Left renal pelvis (tissue), 4 donors: ENCODE measurements at places on chromosomes 16 and 17.

- DNase-seq, result no peak
These were observed 27.8 kb downstream of the NUP88 start for GRCh38 chr17:5391678-5392077.

- DNase-seq, result no peak
These were observed 20.1 kb upstream of the KRT19 start for GRCh38 chr17:41547921-41548843.

DNA sequence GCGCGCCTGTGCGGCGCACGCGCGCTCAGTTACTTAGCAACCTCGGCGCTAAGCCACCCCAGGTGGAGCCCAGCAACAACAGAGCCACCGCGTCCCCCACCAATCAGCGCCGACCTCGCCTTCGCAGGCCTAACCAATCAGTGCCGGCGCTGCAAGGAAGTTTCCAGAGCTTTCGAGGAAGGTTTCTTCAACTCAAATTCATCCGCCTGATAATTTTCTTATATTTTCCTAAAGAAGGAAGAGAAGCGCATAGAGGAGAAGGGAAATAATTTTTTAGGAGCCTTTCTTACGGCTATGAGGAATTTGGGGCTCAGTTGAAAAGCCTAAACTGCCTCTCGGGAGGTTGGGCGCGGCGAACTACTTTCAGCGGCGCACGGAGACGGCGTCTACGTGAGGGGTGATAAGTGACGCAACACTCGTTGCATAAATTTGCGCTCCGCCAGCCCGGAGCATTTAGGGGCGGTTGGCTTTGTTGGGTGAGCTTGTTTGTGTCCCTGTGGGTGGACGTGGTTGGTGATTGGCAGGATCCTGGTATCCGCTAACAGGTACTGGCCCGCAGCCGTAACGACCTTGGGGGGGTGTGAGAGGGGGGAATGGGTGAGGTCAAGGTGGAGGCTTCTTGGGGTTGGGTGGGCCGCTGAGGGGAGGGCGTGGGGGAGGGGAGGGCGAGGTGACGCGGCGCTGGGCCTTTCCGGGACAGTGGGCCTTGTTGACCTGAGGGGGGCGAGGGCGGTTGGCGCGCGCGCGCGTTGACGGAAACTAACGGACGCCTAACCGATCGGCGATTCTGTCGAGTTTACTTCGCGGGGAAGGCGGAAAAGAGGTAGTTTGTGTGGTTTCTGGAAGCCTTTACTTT is at the start of gene UBB:
Gene UBB (plus strand): TSS at position 452 of the 856 bp plus-strand sequence. CDS start 817 bp downstream, outside the sequence.
- peak; percentile 94 for DNase-seq

DNA sequence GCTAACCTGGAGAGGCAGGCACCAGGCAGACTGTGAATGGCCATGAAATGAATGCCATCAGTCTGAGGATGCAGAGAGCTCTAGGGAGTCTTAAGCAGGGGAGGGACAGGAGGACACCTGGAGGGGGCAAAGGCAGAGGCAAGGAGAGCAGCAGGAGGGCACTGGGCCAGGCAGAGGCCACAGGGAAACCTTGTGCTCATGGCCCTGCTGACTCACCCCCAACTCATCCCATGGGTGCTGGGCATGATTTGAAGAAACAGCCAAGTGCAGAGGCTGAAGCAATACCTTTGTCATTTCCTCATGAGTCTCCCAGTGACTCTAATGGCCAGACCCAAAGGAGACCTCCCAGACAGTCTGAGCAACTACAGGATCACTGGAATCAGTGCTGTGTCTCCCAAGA is 141.4 kb downstream of the TMEM132E start:
- no peak for DNase-seq

- no peak for DNase-seq
These were observed 67.3 kb downstream of the MYH10 start for GRCh38 chr17:8563024-8563776.

GRCh38 chr17:9052921-9053320 is 31.6 kb downstream of the NTN1 start:
- DNase-seq, result no peak

DNA sequence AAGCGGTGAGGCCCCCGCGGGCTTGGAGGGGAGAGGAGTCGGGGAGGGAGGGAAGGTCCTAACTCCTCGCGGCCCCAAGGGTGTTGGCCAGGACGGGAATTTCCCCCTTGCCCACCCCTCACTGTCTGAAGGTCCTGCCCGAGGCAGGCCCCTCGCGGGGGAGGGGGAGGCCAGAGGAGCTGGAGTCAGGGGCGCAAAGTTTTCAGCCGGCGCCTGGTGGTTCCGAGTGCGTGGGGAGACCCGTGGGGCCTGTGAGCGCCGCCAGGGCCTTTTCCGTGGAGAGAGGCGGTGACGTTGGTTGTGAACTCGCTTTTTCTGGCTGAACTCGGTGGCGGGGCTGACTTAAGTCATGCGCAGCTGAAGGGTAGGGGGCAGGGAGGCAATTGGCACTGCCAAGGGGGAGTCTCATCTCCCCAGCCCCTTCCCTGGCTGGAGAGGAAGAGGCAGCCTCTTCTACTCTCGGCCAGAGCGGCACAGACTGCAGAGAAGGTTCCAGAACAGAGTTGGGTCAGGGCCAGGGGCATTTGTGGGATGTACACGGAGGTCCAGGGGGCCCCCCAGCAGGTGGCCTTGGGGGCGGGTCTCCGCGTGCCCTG is 1.5 kb downstream of the CACNA1H start:
- no peak for DNase-seq

DNA sequence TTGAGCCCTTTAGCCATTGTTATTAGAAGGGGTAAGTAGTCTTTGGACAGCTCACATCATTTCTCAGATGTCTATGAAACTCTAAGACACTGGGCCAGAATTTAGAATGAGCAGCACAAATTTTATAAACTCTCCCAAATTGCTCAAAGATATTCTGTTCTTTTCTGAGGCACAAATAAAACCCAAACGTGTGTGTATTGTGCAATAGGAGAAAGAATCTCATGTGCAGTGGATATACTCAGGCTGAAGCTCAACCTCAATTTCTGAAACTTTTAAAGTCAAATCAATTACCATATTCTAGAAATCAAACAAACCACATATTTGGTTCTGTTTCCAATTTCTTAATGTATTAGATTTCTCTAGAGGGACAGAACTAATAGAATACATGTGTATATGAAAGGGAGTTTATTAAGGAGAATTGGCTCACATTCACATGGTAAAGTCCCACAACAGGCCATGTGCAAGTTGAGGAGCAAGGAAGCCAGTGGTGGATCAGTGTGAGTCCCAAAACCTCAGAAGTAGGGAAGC is 403.6 kb downstream of the RBFOX1 start:
- no peak for DNase-seq

GRCh38 chr17:29068818-29069217 is 25.9 kb downstream of the PIPOX start:
- DNase-seq, result no peak

- no peak for DNase-seq
These were observed 3.7 kb upstream of the LYZL6 start for GRCh38 chr17:35947156-35947585.

DNA sequence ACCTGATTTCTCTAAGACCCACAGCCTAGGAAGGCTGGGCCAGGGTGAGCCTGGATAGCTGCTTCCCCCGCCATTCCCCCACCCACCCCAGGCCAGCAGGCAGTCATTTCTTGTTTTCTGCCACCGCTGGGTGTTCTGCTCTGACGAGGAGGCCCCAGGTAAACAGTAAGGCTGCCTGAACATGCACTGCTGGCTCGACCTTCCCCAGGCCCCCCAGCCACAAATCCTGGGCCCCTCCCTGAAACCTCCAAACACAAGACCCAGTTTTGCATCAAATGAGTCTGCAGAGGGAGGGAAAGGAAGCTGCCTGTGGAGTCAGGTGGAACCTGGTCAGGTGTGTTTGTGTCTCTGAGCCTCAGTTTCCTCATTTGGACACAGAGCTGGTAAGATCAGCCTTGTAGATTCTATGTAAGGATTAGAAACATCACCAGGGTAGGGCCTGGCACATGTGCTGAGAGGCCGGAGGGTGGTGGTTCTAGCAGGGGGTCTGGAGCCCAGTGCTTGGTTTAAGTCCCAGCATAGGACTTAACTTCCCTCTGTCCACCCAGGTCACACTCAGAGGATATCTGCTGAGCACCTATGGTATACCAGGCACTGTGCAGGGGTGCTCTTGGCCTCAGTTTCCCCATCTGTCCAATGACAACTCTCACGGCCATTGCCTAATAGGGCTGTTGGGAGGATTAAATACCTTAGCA is 18.9 kb upstream of the PRM1 start:
- DNase-seq, result no peak

DNA sequence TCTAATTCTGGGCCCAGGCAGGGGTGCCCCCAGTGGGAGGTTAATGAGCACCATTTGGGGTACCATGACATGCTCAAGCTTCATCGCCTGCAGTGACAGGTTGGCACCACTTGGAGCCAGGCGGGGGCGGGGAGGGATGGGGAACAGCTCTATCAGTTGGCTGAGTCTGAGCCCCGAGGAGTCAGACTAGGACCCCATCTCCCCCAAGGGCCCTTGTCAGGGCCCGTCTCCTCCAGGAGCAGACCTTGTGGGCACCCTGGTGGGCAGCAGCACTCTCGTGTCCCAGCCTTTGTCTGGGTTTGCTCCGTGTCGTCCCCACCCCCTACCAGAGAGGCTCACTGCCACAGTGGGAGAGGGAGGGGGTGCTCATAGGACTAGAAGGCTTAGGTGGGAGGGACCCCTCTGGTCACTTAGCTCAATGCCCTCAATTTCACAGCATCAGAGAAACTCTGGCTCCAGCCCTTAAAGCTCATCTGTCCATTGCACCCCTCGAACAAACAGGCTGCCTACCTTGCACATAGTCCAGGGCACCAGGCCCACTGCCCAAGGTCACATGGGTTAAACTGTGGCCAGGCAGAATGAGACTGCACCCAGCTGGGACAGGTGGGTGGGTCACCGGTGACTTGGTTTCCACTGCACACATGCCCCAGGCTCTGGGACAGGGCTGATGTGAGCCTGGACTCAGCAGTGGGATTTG is 4.1 kb downstream of the PPP1R9B start:
- DNase-seq, result no peak

DNA sequence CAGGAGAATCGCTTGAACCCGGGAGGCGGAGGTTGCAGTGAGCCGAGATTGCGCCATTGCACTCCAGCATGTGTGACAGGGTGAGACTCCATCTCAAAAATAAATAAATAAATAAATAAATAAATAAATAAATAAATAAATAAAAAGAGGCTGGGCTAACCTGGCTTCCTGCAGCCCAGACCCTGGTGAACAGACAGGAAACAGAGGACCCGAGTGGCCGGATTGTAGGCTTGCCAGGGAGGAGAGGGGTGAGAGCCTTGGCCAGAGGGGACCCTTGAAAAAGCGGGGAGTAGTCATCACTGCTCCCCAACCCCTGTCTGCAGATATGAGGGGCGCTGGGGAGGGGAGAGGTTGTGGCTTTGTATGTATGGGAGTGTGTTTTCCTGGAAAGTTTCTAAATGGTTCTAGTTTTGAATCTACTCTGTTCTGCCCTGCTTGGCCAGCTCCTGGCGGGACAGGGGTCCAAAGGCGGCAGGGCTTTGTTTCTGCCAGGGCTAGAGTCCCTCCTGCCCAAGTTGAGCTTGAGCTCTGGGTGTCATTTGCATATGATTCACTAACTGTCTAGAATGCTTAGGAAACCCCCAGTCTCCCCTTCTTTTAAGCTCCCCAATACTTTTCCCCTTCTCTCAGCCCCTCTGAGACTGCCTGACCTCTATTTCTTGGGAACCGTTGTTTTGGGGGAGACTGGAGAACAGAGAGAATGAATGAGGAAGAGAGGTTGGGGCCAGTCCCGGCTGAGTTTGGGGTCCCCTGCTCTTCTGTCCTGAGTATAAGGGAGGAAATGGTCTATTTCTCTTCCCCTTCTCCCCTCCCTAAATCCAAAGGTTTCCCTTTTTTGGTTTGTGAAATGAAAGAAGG is 16.4 kb downstream of the RARA start:
- no peak for DNase-seq

GRCh38 chr16:29906520-29907244 is 6.4 kb downstream of the ASPHD1 start:
- no peak for DNase-seq

DNA sequence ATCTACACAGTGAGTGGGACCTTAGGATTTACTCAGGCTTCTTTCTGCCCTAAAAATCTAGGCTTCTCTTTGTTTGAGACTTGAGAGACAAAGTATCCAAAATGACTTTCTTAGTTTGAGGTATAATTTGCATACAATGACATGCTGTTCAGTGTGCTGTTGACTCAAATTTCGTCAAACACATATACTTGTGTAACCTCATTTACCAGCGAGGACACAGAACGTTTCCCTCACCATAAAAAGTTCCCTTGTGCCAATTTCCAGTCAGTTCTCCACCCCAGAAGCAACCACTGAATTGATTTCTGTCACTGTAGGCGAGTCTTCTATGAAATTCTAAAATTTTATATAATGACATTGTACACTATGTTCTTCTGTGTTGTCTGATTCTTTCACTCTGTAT is 68.0 kb upstream of the MAF start:
- DNase-seq, result no peak

DNA sequence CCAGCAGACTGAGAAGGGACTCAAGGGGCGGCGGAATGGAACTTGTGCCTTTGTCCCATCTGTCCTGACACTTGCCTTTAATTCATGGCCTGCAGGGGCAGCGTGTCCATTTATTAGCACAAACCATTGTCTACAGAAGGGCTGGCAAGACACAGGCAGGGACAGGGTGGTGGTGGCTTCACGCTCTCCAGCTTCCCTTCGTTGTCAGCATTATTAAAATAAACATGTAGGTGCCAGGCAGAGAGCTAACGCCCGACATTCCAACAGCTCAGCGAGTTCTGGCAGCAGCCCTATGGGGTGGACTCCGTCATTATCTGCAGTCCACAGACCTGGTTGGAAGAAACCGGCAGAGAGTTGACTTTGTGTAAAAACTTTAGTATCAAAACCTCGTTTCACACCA is 16.3 kb downstream of the DNAI2 start:
- DNase-seq, result no peak

DNA sequence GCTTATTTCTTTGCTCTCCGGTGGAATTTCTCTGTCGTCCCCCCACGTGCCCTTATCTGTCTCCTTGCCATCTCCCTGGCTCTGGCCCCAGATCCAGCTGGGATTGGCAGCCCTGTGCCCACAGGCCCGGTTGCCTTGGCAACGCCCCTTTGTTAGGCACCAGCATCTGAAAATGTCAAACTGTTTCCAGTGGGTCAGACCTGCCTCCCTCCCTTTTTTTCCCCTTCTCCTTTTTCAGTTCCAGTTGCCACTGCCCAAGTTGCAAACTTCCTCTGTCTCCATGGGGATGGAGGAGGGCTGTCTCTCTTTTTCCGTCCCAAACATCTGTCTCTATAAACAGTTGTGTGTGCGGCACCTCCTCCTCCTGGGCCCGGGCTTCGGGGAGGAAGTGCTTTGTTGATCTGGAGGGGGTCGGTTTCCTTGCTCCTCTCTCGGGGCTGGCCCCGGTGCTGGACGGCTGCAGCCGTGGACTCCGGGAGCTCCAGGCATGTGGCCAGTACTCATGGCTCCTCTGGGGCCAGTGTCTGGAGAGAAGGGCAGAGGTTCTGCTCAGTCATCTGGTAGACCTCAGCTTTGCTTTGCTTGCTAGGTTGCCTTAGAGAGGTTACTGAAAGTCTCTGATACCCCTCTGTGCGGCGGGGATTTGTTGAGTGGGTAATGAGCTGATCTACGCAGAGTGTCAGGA is 35.3 kb downstream of the SOCS3 start:
- peak; percentile 78 for DNase-seq

DNA sequence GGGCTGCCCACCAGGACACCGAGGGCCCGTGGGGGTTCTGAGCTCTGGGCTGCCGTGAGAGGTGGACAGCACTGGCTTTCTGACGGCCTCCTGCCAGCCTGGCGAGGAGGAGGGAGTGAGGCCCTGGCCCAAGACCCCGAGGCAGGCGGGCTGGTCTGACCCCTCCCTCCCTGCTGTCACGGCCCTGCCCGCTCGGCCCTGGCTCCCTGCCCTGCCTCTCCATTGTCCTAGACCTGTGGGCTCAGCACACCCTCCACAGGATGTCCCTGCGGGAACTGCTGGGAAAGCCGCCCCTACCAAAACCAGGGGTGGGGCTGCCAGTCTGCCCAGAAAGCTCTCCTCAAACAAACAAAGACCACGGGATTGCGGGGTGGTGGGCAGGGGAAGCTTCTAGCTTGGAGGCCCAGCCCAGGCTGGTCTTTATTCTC is 20.7 kb downstream of the SPNS2 start:
- DNase-seq, result no peak
